ENCODE measurements at places on chromosomes 12 and 14.
A peak's percentile ranks its signal among the peaks of the same experiment; 100 is the strongest.

- no peak for DNase-seq
These were observed 79.7 kb upstream of the REP15 start for GRCh38 chr12:27616356-27617142.

DNA sequence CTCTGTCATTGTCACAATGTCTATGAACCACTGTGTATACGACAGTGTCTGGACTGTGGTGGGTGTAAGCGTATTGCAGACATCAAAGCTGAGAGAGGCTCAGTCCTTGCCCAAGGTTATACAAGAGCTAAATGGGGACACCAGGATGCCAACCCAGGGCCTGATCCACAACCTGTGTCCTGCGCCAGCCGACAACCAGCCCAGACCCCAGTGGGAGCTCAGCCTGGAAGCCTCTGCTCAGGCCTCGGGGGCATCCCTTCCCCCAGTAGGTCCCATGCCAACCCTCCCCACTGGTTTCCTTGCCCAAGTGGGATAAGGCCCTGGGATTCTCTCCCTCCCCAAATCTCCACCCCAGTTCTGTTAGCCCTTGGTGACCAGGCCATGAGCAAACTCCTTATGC, 54.3 kb downstream of the LTBP2 start:
- DNase-seq, result no peak

- no peak for DNase-seq
These were observed 175.8 kb downstream of the PHETA1 start for GRCh38 chr12:111193067-111193466.

- DNase-seq, result no peak
These were observed 300.2 kb upstream of the PRKD1 start for GRCh38 chr14:30227876-30228275.

GRCh38 chr12:22722081-22722480, 97.1 kb downstream of the ETNK1 start:
- DNase-seq, result no peak

- DNase-seq, result no peak
These were observed 14.1 kb downstream of the ATP6V0A2 start for GRCh38 chr12:123726244-123726643.

GRCh38 chr12:21823581-21823980, 49.1 kb upstream of the KCNJ8 start:
- no peak for DNase-seq

DNA sequence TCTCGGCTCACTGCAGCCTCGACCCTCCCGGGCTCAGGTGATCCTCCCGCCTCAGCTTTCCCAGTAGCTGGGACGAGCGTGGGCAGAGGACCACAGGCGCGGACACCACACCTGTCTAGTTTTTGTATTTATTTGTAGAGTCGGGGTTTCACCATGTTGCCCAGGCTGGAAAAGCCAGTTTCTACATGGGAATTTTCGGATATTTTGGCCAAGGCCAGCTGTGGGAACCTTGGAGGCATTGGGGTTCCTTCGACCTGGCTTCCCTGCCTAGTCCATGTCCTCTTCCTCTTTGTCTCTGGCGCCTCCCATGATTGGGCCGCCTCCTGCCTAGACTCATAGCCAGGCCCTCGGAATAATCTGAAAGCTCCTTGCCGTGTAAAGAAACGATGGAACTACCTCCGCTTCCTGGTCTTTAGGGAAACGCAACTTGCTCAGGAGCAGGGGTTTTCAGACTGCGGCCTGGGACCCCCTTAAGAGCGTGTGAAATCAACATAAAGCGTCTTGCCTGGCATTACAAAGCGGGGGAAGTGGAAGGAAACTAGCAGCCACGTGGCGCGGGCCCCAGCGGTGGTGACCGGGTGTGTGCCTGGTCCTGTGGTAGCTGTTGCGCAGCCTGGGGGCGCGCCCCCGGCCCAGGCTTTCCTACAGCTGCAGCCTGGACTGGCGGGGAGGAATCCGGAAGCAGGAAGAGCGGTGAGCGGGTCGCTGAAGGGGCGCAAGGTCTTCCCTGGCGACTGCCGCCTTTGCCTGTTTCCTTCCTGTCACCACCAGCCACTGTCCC, 1.4 kb upstream of the HSP90AA1 start:
- peak; percentile 57 for DNase-seq

- DNase-seq, result no peak
These were observed 68.7 kb downstream of the CIT start for GRCh38 chr12:119808441-119808840.

- DNase-seq, result no peak
These were observed 127.6 kb downstream of the ANO6 start for GRCh38 chr12:45343269-45344051.

DNA sequence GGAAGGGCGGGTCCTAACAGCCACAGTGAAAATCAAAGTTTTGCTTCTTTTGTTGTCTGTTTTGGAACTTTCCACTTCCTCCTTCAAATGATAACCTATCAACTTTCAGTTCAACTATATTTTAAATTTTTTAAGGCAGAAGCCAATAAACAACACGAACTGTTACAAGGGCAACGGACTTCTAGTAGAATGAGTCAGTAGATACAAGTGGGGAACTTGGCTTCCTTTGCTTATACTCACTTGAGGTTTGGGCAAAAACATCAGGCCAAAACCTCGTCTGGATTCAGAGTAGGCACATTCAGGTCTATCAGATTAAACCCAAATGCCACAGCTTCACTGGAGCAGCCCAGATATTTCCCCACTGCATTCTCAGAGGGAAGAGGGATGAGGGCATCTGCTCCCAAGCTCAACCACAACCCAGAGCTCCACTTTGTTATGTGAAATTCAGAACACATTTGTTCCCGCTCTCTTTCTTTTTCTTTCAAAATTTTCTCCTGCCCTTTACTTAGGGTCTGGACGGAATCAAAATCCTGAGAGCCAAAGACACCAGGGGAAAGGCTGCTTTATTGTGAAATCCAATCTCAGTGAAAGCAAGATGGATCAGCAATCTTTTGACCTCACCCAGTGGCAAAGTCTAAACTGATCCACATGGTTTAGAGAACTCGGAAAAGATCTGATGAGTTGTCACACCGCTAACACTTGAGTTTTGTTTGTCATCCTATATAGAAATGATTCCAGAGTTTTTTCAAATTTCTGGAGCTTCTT, 152.5 kb upstream of the BTG1 start:
- no peak for DNase-seq
